ENCODE measurements at places on chromosomes 2 and 18. TPM values are rescaled to one million over a fixed set of nuclear protein-coding genes. Genes with fewer than 3 reads are reported as not detected.

- no peak for DNase-seq
Observed at GRCh38 chr18:4578449-4578848, 123.3 kb upstream of the DLGAP1 start.

DNA sequence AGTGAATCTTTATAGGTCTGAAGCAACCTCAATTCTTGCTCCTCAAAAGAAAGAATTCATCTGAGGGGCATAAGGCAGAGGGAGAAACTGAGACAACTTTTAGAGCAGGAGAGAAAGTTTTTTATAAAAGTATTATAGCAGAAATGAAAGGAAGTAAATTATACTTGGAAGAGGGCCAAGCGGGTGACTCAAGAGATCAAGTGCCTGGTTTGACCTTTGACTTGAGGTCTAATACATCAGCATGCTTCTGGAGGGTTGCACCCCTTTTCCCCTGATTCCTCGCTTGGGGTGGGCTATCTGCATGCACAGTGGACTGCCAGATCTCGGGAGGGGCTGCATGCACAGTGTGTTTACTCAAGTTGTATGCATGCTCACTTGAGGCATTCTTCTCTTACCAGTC lies 268.5 kb upstream of the LRATD1 start:
- no peak for DNase-seq

GRCh38 chr18:2089396-2089795 lies 481.9 kb downstream of the METTL4 start:
- no peak for DNase-seq

- no peak for DNase-seq
Observed at GRCh38 chr18:34806527-34806926, 96.4 kb downstream of the DTNA start.

The C2orf72 gene
- not detected for total RNA-seq

DNA sequence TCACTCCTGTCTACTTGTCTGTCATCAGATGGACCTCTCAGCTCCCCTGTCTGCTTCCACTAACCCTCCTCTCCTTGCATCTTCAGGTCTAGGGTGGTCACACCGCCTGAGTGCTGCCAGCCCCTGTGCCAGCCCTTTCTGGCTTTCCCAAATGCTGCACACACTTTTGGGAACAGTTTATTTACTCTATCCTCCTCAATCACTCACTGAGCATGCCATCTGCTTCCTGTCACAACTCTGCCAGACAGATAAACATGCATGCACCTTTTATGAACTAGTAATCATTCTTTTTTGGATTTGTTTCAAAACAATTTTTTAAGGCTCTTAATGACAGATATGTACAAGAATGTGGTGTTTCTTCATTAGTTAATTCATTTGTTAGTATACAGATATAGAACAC lies 56.3 kb upstream of the CCDC195 start:
- no peak for DNase-seq

GRCh38 chr2:231321021-231321420 lies 74.5 kb upstream of the B3GNT7 start:
- DNase-seq, result no peak
